Urothelium cell line (cell line): ENCODE measurements at places on chromosomes 6 and 20.
A peak's percentile ranks its signal among the peaks of the same experiment; 100 is the strongest.

DNA sequence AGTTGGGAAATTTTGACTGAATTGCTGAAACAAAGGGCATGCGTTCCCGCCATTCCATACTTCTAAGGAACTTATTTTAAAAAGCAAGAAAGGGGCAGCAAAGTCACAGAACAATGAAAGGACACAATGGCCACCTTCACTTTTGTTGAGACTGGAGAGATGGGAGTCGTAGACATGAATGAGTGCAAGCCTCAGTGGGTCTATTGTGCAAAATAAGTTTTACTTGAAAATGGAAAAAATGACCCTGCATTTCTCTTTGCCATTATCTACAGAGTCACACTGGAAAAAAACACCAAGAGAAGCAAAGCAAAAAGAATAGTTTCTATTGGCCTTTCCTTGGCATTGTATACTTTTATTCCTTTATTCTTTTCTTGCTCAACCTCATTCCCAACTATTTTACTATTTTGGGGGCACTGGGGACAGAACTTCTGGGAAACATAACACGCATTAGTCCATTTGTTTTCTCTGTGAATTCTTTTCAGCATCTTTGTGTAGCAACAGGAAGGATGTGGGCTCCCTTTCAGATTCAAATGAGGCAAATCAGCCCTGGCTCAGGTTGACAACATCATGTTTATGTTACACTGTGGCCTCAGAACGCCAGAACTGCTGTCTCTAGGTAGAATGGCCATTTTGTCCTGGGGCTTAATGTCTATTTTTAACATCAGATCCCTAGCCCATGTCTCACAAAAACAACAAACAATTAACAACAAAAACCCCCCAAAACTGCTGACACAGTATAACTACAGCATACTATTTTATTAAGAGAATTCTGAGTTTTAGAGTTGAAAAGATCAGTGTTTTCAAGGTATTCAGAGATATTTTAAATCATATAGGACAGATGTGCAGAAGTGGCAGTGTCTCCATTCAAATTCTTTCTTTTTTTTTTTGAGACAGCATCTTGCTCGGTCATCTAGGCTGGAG is 122.2 kb downstream of the FYN start:
- no peak for DNase-seq

- DNase-seq = no peak
Observed at GRCh38 chr20:13333793-13334192, 112.7 kb downstream of the ISM1 start.

DNA sequence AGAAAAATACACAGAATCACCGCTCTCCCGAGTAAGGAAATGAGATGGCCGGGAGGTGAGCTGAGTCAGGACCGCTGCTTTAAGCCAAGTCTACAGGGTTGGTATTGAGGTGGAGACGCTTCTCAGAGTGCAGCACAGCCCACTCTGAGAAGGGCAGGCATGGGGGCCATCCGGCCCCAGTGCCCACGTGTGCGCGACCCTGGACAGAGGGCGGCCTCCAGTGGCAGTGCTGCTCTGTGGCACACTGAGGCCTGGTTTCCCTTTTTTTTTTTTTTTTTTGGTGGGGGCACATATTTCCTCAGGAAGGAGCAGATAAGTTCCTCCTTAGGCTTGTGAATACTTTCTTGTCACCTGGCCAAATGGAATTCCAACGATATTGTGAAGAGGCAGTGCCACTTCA is 88.8 kb downstream of the FOXC1 start:
- DNase-seq = no peak

- DNase-seq = peak; percentile 32
Observed at GRCh38 chr20:52593654-52594053, 378.5 kb upstream of the TSHZ2 start.

DNA sequence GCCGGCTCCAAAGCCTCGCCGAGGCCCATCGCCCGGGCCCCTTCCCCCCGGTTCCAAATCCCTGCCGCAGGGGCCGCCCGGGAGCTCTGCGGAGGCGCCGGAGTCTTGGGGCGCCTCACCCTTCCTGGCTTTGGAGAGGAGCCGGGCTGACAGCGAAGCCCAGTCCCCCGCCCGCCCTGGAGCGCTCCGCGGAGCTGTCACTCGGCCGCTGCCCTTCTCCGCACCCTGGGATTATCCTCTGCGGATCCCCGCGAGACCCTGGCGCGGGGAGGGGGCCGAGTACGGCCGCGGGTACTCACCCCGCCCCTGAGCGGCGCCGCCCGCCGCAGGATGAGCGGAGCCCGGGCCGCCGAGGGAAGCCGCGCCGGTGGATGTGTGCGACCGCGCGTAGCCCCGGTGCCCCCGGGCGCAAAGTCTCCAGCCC is 343 bp downstream of the SNAP91 start:
- peak; percentile 29 for DNase-seq

DNA sequence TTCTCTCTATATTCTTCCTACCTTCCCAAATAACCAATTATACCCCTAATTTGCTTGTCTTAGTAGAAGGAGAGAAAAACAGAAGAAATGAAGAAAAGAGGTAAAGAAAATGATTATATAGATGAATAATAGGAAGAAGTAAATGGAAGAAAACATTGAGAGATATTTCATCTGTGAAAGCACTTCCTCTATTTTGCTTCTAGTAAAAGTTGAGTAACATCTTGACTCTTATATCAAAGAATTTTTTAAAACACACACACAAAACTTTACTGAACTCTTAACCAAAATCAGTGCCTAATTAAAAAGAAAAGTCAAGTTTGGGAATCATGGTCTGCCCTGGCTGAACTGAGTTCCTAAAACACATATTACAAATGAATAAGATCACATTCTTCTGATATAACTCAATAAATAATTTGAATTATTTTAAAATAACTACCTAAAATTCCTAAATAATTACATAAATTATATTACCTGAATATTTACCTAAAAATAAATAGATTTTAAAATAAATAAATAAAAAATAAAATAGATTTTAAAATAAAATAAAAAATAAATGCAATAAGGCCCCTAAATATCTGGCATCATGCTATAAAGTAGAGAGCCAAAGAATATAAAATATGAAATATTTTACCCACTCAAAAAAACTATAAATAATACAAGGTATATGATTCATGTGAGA is 8.8 kb downstream of the SLC17A2 start:
- no peak for DNase-seq

GRCh38 chr6:149331043-149331807 is 13.7 kb downstream of the TAB2 start:
- no peak for DNase-seq

DNA sequence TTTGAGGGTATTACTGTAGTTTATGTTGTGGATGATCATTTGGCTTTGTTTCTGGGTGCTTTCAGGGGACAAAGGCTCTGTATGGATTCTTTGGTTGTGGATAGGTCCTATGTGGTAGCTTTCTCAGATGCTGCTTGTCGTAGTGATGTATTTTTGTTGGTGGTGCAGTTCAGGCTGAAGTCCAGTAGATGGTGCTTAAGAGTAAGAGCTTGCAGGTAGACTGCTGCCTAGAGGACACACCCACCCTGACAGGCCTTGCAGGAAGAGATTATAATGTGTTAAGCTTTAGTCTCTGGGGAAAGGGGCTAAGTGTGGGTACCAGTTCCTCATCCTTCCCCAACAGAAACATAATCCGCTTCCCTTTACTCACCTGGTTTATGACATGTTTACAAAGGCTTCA is 62.6 kb upstream of the ADGRB3 start:
- peak; percentile 27 for DNase-seq

- DNase-seq = peak; percentile 56
Observed at GRCh38 chr6:165729307-165729936, 66.4 kb upstream of the PDE10A start.

DNA sequence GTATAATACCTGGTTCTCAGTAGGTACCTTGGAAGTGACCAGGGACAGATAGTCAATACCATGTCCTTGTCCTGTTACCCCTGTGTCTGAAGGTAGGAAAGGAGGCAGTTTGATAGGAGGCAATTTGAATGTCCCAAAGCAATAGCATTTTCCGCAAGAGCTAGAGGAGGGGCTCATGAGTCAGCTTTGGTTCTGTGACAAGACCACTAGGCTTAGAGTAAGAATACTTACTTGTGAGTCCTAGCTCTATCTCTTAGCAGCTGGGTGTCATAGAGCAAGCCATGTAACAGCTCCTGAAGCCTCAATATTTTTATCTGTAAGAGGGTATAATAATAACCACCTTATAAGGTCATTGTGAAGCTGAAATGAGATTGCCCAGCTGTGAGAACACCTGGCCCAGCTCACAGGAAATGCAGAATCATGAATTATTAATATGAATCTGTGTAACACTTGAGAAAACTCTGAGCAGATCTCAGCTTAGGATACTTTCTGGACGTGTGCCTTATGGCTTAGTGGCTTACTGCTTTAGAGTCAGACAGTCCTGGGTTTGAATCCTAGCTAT is 58.6 kb downstream of the DAAM2 start:
- no peak for DNase-seq

- no peak for DNase-seq
Observed at GRCh38 chr6:115363379-115363778, 697.3 kb downstream of the FRK start.

GRCh38 chr20:909641-910040 is 6.5 kb downstream of the ANGPT4 start:
- DNase-seq = no peak

DNA sequence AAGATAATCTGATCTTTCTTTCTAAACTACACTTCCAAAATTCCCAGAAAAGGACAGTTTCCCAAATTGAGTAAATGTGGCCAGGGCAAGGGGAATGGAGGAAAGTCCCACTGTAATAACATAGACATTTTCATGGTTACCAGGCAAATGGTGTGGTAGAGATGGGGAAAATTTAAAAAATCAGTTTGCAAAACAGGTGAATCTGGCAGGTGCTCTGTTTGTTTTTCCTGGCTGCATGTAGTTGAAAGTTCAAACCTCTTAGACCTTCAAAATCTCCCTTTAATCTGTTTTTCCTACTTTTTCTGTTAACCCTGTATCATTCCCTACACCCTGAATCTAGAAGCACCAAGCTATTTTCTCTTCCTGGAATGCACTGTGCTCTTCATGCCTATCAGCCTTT is 2.0 kb upstream of the BCKDHB start:
- no peak for DNase-seq

- DNase-seq = no peak
Observed at GRCh38 chr6:79031821-79032590, 46.0 kb downstream of the PHIP start.
